Bronchial epithelial cell (primary cell): ENCODE measurements at places on chromosomes 5 and 9. TPM values are rescaled to one million over a fixed set of nuclear protein-coding genes. Genes with fewer than 3 reads are reported as not detected.

Gene IRX1
- total RNA-seq: 5.2 and 15.3 TPM in 2 replicates

Gene ARHGEF28
- total RNA-seq: 37.4 and 44.7 TPM in 2 replicates

DNA sequence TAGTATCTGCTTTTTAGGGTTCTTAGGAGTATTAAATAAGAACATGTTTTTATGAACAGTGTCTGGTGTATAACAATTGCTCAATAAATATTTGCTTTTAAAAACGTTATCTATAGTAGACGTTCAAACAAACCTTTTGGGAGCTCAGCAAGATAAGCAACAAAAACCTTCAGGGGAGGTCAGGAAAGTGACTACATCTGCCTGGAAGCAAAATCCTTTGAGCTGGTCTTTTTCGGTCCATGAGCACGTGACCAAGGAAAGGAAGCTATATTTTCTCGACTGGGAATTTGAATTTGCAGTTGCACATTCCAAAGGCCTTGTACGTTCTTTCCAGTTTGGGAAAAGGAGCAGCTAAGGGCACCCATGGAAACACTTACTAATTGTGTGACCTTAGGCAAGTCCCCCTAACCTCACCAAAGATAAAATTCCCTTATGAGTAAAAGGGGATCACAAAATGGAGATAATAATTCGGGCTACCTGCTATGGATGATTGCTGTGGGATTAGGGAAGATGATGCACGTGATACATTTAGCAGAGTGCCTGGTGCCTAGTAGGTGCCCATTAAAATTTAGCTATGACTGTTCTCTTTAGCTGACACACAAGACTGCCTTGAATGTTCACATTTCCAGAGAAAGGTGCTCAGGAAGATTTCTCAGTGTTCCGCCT, 45.4 kb downstream of the PTTG1 start:
- DNase-seq: no peak

GRCh38 chr9:23015557-23015956, 568.9 kb downstream of the DMRTA1 start:
- DNase-seq: no peak

- DNase-seq: no peak
Measured at GRCh38 chr9:136666372-136667213, 3.9 kb downstream of the EGFL7 start.

GRCh38 chr5:142193114-142193428, 84.5 kb downstream of the NDFIP1 start:
- DNase-seq: no peak
